ENCODE measurements at places on chromosomes 7 and 10.

DNA sequence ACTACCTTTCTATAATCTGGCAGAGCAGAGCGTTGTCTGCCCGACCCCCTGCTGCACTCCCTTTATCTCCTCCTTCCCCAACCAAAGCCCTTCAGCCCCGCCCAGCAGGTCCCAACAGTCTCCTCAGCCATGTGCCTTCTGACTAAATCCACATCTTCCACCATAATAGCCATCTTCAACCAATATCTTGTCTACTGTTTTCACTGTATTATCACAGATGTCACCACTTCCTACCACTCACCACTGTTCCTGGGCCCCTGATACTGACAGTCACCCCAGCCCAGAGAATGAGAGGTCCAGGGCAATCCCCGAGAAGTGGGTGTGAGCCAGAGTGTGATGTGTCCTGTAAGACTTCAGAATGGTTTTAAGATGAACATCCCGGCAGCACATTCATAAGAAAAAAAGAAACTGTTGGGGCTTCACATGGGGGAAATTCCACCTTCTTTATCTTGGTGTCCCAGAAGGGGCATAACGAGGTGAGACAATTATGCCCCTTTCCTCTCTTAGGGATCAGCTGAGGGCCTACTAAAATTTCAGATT lies 25.3 kb downstream of the CCDC6 start:
- no peak for DNase-seq

- DNase-seq, result no peak
These were observed 19.7 kb upstream of the MSRB2 start for GRCh38 chr10:23075672-23076071.

DNA sequence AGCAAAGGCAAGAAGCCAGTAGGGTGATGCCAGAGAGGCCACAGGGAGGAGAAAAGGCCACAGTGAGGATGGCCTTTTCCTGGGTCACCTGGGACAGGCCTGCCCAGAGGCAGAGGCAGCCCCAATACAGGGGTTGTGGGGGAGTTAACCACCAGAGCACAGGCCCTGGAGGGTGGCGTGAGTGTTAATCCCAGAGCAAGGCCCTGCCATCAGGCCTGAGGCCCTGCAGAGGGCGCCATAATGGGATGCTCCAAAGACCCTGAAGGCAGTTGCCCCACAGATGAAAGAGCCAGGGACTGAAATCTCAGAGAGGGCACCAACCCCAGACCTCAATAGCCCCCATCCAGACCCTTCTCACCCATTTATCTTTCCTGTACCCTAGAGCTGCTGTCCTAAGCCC lies 23.9 kb downstream of the SLC13A4 start:
- no peak for DNase-seq

DNA sequence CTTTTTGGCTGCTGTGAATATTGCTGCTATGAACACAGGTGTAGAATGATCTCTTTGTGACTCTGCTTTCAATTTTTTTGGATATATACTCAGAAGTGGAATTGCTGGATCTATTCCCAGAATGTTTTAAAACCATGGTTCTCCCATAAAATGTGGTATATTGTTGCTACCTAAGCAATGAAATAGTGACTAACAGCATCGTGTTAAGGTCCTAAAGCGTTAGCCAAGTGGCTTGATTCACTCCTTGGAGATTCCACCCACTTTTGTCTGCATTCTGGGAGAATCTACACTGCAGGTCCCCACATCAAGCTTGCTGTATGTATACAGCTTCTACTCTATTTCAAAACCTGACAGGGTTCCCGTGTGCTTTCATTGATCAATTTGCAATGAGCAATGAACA lies 105.6 kb downstream of the CDK6 start:
- DNase-seq, result no peak

- no peak for DNase-seq
These were observed 12.6 kb downstream of the NEURL1 start for GRCh38 chr10:103506061-103506460.

DNA sequence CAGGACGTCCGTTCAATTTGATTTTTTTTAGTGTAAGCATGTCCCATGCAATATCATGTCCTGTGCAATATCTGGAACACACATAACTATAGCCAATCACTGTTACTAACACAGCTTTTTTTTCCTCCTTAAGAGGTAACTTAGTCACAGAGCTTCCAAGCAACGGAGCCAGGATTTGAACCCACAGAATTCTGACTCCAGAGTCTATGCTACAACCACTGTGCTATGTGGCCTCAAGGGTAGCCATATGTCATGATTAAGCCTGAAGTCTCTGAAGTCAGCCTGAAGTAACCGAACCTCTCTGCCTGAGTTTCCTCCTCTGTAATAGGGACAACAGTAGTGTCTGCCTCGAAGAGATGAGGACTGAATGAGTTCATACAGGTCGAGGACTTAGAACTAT lies 42.2 kb upstream of the TCF7L2 start:
- no peak for DNase-seq

DNA sequence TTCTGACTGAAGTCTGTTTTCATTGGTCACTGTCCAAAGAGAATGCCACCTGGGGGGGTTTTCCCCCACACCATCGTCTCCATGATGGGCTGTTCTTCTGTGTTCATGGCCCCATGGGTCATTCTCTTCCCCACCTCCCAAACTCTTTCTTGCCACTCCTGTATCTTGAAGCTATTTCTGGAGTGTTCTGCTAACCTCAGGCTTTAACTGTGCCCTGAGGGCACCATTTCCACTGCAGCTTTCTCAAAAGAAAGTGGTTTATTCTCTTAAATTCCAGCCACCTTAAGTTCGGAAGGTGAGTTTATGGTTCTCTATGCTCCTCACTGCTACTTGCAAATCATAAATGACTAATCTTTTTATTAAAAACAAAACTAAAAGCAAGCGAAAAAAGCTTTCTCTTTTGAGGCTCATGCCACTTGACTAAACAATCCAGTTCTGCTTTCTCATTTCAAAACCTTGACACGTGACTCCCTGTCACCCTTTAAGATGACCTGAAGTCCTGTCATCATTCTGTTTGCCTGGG lies 7.4 kb upstream of the APBB1IP start:
- peak; percentile 48 for DNase-seq

- no peak for DNase-seq
These were observed 369.1 kb downstream of the PLXNA4 start for GRCh38 chr7:132207211-132207610.

DNA sequence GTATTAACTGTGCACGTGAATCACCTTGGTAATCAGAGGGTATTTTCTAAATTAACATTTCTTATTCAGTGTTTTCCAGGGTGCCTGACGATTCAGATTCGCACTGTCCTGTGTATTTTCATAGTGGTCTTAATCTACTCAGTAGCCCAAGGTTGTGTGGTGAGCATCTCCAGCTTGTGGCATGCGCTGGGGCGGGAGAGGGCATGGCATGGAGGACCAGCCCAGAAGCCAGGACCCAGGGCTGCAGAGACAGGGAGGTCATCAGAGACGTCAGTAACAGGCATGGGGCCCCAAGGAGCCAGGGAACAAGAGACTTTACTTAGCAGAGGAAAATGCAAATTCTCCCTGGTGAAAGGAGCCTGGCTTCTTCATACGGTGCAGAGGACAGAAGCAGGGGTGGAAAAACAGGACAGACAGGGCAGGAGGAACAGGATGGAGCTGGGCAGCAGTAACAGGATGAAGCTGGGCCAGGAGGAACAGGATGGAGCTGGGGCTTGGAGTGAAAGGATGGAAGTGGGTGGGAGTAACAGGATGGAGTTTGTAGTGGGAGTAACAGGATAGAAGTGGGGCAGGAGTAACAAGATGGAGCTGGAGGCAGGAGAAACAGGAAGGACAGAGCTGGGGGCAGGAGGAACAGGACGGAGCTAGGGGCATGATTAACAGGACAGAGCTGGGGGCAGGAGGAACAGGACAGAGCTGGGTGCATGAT lies 110.9 kb downstream of the ADCY1 start:
- DNase-seq, result no peak

DNA sequence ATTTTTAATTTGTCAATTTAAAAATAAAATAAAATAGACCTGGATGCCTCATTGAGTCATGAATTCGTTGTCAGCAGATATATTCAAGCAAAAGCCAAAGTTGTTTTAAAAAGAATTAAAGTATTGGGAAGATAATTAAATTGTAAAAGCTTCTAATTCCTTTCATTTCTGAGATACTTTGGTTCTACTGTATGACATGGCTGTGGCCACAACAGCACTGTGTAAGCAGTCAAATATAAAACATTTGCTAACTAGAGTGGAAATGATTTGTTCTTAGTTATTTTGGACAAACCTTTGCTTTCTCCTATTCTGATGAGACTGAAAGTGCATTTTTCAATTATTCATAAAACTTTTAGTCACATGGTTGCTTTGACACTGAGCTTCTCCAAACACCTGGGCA lies 143.6 kb upstream of the FAM13C start:
- no peak for DNase-seq

- DNase-seq, result peak; percentile 8
These were observed 9.5 kb downstream of the ANKIB1 start for GRCh38 chr7:92255308-92255707.

GRCh38 chr10:4543938-4544533 lies 282.0 kb upstream of the AKR1E2 start:
- DNase-seq, result no peak
